ENCODE measurements at places on chromosomes 7 and 10. TPM values are rescaled to one million over a fixed set of nuclear protein-coding genes. Genes with fewer than 3 reads are reported as not detected.
A peak's percentile ranks its signal among the peaks of the same experiment; 100 is the strongest.

- no peaks in the 10 kb centered on the region for H3K4me1 ChIP-seq
- H3K27me3 ChIP-seq: no peaks in the 10 kb centered on the region
- DNase-seq: no peak
- no peaks in the 10 kb centered on the region for H3K36me3 ChIP-seq
- no peak overlapping the region for H3K27ac ChIP-seq
- no peak overlapping the region for H3K4me3 ChIP-seq
These were observed 58.3 kb downstream of the CDCA7L start for GRCh38 chr7:21887353-21887752.

DNA sequence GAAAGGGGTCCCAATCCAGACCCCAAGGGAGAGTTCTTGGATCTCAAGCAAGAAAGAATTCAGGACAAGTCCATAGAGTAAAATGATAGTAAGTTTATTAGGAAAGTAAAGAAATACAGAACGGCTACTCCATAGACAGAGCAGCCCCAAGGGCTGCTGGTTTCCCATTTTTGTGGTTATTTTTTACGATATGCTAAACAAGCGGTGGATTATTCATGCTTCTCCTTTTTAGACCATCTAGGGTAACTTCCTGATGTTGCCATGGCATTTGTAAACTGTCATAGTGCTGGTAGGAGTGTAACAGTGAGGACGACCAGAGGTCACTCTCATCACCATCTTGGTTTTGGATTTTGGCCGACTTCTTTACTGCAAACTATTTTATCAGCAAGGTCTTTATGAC is 1033.4 kb downstream of the SORCS3 start:
- H3K27ac ChIP-seq: no peak overlapping the region
- no peak for DNase-seq
- H3K36me3 ChIP-seq: no peaks in the 10 kb centered on the region
- no peaks in the 10 kb centered on the region for H3K4me1 ChIP-seq
- no peaks in the 10 kb centered on the region for H3K27me3 ChIP-seq

- no peaks in the 10 kb centered on the region for H3K4me1 ChIP-seq
- no peak for DNase-seq
- H3K4me3 ChIP-seq: no peak overlapping the region
- H3K27ac ChIP-seq: no peak overlapping the region
- no peaks in the 10 kb centered on the region for H3K27me3 ChIP-seq
- no peaks in the 10 kb centered on the region for H3K36me3 ChIP-seq
These were observed 7.3 kb upstream of the ZNF853 start for GRCh38 chr7:6608081-6608480.

PALD1 gene
- total RNA-seq: 15.7 TPM

GRCh38 chr7:24778543-24779282 is 21.4 kb upstream of the GSDME start:
- no peaks in the 10 kb centered on the region for H3K27me3 ChIP-seq
- no peak overlapping the region for H3K27ac ChIP-seq
- no peak overlapping the region for H3K4me3 ChIP-seq
- H3K4me1 ChIP-seq: no peaks in the 10 kb centered on the region

- no peak overlapping the region for H3K4me3 ChIP-seq
- no peak overlapping the region for H3K27ac ChIP-seq
- H3K4me1 ChIP-seq: no peaks in the 10 kb centered on the region
- DNase-seq: no peak
These were observed 237.4 kb upstream of the SEMA3D start for GRCh38 chr7:85424298-85424697.

- H3K4me1 ChIP-seq: no peaks in the 10 kb centered on the region
- DNase-seq: no peak
- no peaks in the 10 kb centered on the region for H3K27me3 ChIP-seq
- H3K4me3 ChIP-seq: no peak overlapping the region
- H3K36me3 ChIP-seq: no peaks in the 10 kb centered on the region
These were observed 457.6 kb upstream of the COBL start for GRCh38 chr7:51774178-51774577.

GRCh38 chr7:1175967-1176851 is 16.2 kb upstream of the ZFAND2A start:
- DNase-seq: peak; percentile 87
- no peaks in the 10 kb centered on the region for H3K36me3 ChIP-seq
- peaks cover 9% of the 10 kb centered on the region for H3K4me1 ChIP-seq
- H3K4me3 ChIP-seq: no peak overlapping the region

DNA sequence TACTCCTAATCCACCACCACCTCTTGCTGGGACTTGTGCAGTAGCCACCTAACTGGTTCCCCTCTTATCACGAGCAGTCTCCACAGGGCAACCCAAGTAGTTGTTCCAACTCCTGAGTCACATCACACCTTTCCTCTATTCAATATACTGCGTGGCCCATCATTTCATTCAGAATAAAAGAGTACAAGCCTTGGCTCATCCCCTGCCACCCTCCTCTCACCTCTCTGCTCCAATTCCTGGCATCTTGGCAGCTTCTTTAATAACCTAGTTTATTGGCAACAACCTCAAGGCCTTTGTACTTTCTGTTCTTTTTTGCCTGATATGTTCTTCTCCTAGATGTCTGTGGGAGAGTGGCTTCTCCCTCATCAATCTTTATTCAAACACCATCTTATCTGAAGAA is 199.4 kb downstream of the KIAA1217 start:
- no peak overlapping the region for H3K4me3 ChIP-seq
- no peak overlapping the region for H3K27ac ChIP-seq
- no peaks in the 10 kb centered on the region for H3K27me3 ChIP-seq
- no peaks in the 10 kb centered on the region for H3K36me3 ChIP-seq

DNA sequence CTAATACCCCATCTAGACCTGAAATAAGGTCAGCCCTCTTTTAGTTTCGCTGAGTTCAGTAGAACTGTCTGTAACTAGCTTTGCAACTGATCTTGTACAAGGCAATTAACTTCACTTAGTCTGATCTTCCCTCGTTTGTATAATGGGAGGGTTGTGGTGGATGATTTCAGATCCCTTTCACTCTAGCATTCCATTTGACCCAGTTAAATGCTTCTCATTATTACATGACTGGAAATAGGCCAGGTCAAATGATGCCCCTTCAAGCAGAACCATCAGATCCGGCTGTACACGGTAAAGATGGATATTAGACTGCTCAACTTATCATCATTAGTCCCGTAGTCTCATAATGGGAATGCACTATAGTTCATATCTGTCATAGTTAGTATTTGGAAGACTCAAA is 1009.0 kb downstream of the LRMDA start:
- H3K27me3 ChIP-seq: no peaks in the 10 kb centered on the region
- no peaks in the 10 kb centered on the region for H3K36me3 ChIP-seq
- H3K4me1 ChIP-seq: peaks cover 4% of the 10 kb centered on the region
- H3K4me3 ChIP-seq: no peak overlapping the region
- no peak for DNase-seq

- H3K27ac ChIP-seq: no peak overlapping the region
- no peak overlapping the region for H3K4me3 ChIP-seq
- DNase-seq: no peak
- H3K27me3 ChIP-seq: no peaks in the 10 kb centered on the region
These were observed 7.3 kb upstream of the NKX6-2 start for GRCh38 chr10:132793213-132793612.

GRCh38 chr10:129883029-129883428 is 81.0 kb downstream of the EBF3 start:
- H3K4me3 ChIP-seq: no peak overlapping the region
- no peak for DNase-seq
- no peak overlapping the region for H3K27ac ChIP-seq
- H3K27me3 ChIP-seq: no peaks in the 10 kb centered on the region
- no peaks in the 10 kb centered on the region for H3K4me1 ChIP-seq

PRSS37 gene
- not detected for total RNA-seq

DNA sequence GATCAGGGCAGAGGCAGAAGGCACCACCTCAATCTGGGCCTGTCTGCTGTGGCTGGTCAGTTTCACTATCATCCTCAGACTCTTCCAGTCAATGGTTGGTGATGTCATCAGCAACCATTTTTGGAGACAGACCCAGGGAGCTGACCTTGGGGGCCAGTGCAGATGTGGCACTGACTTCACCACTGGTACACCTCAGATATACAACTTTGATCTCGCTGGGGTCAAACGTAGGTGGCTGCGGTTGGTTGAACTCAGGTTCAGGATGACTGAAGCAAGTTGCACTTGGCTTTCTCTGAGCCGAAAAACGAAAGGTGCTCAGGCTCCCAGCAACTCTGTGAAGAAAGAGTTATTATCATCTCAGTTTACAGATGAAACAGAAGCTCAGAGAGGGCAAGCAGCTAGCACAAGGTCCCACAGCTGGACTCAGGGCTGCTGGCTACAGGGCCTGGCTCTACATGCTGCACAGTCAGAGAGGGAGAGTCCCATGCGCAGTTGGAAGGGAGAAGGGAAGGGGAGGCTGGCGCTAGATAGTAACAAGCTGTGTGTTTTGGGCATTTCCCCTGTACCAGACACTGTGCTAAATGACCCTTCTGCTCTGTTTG is 27.2 kb downstream of the ANKRD16 start:
- H3K36me3 ChIP-seq: no peaks in the 10 kb centered on the region
- no peaks in the 10 kb centered on the region for H3K4me1 ChIP-seq
- H3K4me3 ChIP-seq: no peak overlapping the region
- peak; percentile 66 for DNase-seq
- no peaks in the 10 kb centered on the region for H3K27me3 ChIP-seq

GLI3 gene
- total RNA-seq: 0.53 TPM

ASB15 gene
- not detected for total RNA-seq

GNGT1 gene
- not detected for total RNA-seq

DNA sequence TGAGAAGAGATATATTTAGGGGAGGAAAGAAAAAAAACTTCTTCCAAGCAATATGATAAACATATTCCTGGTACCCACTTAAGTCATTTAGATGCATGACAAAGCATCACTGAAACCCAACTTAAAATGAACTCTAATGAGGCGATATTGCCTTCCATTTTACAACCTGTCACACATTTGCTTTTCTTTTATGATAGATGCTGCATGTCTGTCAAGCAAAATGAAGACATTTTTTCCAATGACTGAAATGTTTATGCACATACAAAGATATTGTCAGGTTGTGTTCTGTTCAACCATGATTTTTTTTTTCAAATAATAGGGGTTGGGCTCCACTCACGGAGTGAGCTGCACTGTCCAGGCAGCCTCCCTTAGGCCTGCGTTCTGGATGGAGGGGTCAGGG is 894.4 kb downstream of the SORCS3 start:
- H3K27ac ChIP-seq: no peak overlapping the region
- DNase-seq: no peak
- no peaks in the 10 kb centered on the region for H3K36me3 ChIP-seq
- H3K4me1 ChIP-seq: no peaks in the 10 kb centered on the region
- no peak overlapping the region for H3K4me3 ChIP-seq

SKAP2 gene
- total RNA-seq: 101 TPM

DNA sequence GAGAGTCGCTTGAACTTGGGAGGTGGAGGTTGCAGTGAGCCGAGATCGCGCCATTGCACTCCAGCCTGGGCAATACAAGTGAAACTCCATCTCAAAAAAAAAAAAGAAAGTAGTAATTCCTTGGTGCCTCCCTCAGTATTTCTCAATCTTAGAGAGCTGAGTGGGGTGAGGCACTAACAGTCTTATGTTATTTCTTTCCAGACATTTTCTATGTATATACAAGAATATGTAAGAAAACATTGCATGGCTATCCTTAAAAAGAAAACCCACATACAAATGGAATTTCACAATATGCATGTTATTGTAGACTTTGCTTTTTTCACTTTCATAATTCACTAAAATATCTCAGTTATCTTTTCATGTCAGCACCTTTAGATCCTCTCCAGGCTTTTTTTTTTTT is 13.6 kb upstream of the SLF2 start:
- no peak overlapping the region for H3K27ac ChIP-seq
- DNase-seq: no peak
- H3K4me1 ChIP-seq: no peaks in the 10 kb centered on the region
- no peaks in the 10 kb centered on the region for H3K36me3 ChIP-seq
- no peaks in the 10 kb centered on the region for H3K27me3 ChIP-seq

- no peak overlapping the region for H3K27ac ChIP-seq
- H3K27me3 ChIP-seq: no peaks in the 10 kb centered on the region
- no peak overlapping the region for H3K4me3 ChIP-seq
- DNase-seq: no peak
- H3K36me3 ChIP-seq: peaks cover 28% of the 10 kb centered on the region
These were observed 23.1 kb downstream of the GBF1 start for GRCh38 chr10:102268375-102268888.

SFTPA1 gene
- total RNA-seq: not detected

- H3K27ac ChIP-seq: no peak overlapping the region
- no peak for DNase-seq
- no peaks in the 10 kb centered on the region for H3K27me3 ChIP-seq
- no peak overlapping the region for H3K4me3 ChIP-seq
These were observed 28.6 kb downstream of the ADARB2 start for GRCh38 chr10:1708746-1709145.

- peak overlapping the region; percentile 70 for H3K4me3 ChIP-seq
- H3K27me3 ChIP-seq: no peaks in the 10 kb centered on the region
- DNase-seq: no peak
- no peaks in the 10 kb centered on the region for H3K36me3 ChIP-seq
These were observed 903 bp upstream of the KCNMA1 start for GRCh38 chr10:77638321-77639101.

DNA sequence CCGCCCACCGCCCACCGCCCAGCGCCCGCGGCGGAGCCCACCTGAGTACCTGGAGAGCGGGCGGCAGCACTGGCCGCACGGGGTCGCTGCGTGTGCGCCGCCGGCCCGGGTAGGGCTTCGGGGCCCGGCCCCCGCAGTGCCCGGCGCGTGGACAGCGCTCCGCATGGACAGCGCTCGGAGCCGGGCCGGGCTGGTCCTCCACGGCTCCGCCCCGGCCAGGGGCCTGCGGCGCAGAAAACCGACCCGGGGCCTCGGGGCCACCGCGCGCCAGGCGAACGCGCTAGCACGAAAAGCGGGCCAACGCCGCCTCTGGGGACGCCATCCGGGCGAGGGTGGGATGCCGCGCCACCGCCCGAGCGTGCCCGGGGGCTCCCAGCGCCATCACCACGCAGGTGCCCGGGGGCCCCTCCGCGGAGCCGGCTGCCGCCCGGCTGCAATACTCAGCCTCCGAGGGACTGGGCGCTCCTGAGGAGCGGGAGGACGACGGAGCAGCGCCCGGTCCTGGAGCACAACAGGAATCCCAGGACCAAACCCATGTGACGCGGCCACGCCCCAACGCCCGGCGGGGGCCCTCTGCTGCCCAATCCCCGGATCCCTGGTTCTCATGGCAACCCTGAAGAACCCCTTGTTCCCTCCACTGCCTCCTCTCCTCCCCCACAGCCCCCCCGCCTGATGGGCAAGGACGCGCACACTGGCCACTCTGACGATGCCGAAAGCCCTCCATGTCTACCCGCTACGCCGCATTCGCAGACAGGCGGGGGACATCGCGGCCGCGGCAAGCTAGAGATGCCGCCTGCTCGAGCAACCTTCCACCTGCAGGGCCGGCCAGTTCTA is at the start of gene GRB10:
GRB10 (minus strand) TSS at position 522 of the 834 bp plus-strand sequence. CDS start 50,574 bp downstream, outside the sequence.
- H3K4me1 ChIP-seq: no peaks in the 10 kb centered on the region
- no peaks in the 10 kb centered on the region for H3K27me3 ChIP-seq
- no peak within 1 kb of the TSS for H3K27ac ChIP-seq
- peak within 1 kb of the TSS; percentile 30 for H3K4me3 ChIP-seq
- H3K36me3 ChIP-seq: no peaks in the 10 kb centered on the region
- DNase-seq: no peak

GRCh38 chr7:107065929-107066247 is 21.4 kb downstream of the PRKAR2B start:
- H3K27me3 ChIP-seq: no peaks in the 10 kb centered on the region
- no peaks in the 10 kb centered on the region for H3K4me1 ChIP-seq
- no peaks in the 10 kb centered on the region for H3K36me3 ChIP-seq
- H3K27ac ChIP-seq: no peak overlapping the region
- DNase-seq: no peak
